ENCODE measurements at places on chromosomes 2 and 18.

GRCh38 chr2:8640498-8640897 lies 41.4 kb upstream of the ID2 start:
- no peak for DNase-seq

DNA sequence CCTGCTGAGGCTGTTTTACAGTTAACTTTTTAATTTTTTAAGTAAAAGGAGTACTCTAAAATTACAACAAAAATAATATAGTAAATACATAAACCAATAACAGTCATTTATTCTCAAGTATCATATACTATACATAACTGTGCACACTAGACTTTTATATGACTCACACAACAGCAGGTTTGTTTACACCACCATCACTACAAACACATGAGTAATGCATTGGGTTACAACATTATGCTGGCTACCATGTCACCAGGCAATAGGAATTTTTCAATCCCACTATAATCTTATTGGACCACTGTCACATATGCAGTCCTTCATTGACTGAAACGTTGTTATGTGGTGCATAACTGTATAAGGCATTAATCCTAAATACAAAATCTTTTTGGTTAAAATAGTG lies 42.5 kb downstream of the RASGRP3 start:
- no peak for DNase-seq

- peak; percentile 29 for DNase-seq
Observed at GRCh38 chr2:98412751-98413458, 31.8 kb upstream of the INPP4A start.

DNA sequence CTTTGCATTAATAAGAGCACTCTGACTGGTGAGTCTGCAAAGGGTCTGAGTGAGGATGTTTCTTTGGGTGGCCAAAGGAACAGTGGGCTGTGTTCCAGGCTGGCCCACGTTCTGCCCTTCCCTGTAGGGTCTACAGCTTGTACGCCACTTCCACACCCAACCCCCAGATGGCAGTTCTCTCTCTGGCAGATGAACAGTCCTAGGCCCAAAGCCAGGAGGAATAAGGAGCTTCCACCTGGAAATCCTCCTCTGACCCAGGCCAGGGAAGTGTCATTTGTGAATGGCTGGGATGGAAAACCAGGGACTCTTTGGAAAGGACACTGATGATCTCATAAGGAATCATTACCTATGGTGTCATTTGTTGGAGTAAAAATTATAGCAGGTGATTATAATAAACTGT lies 6.6 kb downstream of the OTOF start:
- DNase-seq: no peak

- no peak for DNase-seq
Observed at GRCh38 chr2:10784719-10785118, 27.9 kb downstream of the PDIA6 start.

- DNase-seq: no peak
Observed at GRCh38 chr2:175111200-175111657, 56.8 kb downstream of the ATF2 start.

DNA sequence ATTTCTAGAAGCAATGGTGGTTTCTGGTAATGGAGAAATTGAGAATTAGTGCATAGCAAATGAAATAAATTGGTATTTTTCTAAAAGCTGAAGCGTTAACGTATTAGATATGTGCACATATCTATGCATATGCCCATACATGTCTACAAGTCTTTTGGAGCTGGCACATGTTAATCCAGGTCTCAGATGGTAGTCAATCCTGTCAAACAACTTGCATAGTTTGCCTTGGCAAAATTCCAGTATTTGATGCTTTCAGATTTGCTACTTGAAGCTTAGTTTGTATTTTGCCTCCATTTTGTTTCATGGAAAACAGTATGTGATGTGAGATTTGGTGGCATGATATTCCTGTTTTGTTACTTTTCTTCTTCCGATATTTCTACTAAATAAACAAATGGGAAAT lies 304.6 kb downstream of the PARD3B start:
- no peak for DNase-seq

DNA sequence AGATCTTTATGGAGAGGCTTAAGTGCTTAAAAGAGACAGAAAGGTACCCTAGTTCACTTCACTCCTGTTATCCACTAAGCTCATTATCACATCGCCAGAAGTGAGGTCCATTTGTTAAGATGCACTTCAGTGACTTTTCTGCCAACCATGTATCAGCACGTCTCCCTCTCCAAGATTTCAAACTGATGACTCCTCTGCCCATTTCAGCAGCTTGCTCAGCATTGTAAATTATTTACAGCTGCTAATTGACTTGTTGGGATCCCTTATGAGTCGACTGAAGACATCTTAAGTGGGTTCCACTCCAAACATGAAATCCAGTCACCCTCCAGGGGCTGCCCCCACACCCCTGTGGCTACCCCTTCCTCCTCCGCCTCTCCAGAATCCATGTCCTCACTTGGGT lies 37.3 kb downstream of the DIPK1C start:
- no peak for DNase-seq

GRCh38 chr2:232117413-232117812 lies 155.9 kb downstream of the DIS3L2 start:
- DNase-seq: no peak

GRCh38 chr2:188189356-188189755 lies 102.3 kb upstream of the GULP1 start:
- DNase-seq: no peak

- DNase-seq: no peak
Observed at GRCh38 chr2:109437325-109438090, 176.3 kb downstream of the SEPTIN10 start.

DNA sequence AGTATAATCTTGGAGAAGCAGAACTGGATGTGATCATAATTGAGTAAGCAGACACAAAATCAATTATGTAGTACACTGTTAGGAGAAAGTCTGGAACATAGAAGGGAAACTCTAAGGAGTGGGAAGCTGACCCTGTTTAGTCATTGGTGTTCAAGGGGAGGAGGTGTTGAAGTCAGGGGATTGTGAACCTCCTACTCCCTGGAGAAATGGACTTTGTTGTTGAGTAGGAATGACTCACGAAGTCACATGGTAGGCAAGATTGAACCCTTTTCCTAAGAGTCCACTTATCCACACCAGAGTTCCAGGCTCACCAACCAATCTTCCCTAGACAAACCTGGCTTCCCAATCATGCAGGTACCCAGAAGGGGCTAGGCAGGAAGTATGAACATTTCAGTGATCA lies 81.0 kb upstream of the BCL11A start:
- no peak for DNase-seq

DNA sequence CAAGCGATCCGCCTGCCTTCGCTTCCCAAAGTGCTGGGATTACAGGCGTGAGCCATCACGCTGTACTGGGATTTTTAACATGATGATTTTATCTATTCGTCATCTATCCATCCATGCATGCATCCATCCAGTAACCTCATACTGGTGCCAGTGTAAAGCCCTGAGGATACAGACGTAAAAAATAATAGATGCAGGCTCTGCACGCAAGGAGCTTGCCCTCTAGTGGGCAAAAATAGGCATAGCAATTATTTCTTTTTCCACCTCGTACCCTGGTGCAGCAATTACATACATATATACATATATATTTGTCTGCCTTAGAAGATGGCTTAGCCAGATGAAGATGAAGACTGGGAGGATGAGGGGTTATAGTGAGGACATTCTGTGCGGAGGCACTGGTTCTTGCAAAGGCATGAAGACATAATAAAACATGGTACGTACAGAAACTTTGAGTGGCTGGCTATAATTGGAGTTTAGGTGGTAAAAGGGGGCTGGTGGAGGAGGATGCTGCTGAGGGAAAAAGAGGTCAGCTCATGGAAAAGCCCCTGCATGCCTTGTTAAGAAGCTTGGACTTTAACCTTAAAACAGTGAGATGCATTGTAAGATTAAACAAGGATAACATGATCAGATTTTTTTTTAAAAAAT lies 19.6 kb upstream of the RPIA start:
- DNase-seq: no peak

DNA sequence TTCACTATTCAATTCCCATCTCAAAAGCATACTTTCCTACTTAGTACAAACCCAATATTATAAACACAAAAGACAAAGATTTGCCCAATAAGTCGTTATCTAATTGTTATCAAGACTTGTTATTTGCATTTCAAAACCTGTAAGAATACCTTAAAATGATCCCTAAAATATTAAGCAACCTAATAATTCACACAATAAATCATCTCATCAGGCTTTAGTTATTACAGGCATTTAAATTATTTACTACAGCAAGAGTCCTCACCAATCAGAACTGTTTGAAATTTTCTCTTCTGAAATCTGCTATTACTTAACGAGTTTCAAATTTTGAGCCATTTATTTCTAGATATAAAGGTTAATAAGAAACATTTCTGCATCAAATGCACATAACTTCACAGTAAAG lies 1.6 kb downstream of the CCDC88A start:
- DNase-seq: no peak

GRCh38 chr2:170054997-170055396 lies 123.0 kb upstream of the MYO3B start:
- DNase-seq: no peak

DNA sequence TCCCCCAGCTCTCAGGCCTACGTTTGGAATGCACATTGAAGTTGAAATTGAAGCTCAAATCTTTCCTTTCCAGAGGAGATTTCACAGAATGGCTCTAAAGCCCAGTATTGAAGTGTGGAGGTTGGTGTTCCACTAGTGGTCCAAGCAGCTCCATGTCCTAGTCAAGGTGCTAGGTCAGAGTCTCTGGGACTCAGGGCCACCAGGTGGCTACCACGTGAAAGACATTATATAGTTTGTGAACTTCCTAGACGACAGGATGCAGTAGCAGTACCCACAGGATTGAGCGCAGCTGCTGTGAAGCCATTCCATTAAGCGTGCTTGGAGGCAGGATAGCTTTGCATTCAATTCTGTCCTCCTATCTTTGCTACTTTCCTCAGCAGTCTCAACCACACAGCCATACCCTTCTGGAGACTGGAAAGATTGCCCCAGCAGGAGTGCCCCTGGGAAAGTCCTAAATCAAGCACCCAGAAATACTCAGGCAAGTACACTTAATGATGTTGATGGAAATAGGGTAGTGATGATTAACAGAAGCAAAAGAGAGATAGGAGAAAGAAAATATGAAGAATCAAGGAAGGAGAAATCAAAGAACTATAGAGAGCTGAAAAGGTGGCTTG lies 4.7 kb upstream of the TGFA start:
- DNase-seq: no peak

- DNase-seq: no peak
Observed at GRCh38 chr2:146837857-146838256, 1007.0 kb upstream of the ACVR2A start.

- no peak for DNase-seq
Observed at GRCh38 chr2:177530561-177530960, 138.0 kb downstream of the AGPS start.

DNA sequence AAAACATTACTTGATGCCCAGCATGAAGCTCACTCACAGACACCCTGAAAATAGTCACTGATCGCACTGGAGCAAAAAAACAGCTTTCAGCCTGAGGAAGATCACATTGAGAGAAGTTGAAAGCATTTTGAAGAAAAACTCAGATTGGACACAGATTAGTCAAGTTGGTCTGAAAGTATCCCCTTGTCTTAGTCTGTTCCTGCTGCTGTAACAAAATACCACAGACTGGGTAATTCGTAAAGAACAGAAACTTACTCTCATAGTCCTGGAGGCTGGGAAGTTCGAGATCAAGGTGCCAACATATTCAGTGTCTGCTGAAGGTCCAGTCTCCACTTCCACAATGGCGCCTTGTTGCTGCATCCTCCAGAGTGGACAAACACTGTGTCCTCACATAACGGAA lies 14.2 kb upstream of the NDUFV2 start:
- no peak for DNase-seq

- DNase-seq: no peak
Observed at GRCh38 chr2:141639809-141640208, 491.0 kb downstream of the LRP1B start.

GRCh38 chr2:46632349-46632748 lies 153.0 kb downstream of the TMEM247 start:
- DNase-seq: no peak

GRCh38 chr2:192047315-192048107 lies 147.2 kb downstream of the TMEFF2 start:
- no peak for DNase-seq

DNA sequence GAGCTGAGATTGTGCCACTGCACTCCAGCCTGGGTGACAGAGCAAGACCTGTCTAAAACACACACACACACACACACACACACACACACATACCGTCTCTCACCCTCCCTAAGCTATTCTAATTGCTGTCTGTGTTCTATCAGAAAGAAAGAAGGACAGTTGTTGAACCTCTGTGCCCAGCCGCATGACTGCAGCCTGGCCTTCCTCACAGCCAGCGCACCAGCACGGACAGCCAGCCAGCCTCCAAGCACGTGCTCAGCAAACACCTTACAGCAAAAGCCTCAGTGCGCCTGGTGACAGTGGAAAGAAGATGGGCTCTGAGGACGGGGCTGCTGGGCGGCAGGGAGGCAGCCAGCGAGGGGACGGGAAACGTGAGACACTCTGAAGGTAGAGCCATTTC lies 58.0 kb downstream of the ZNF516 start:
- no peak for DNase-seq

DNA sequence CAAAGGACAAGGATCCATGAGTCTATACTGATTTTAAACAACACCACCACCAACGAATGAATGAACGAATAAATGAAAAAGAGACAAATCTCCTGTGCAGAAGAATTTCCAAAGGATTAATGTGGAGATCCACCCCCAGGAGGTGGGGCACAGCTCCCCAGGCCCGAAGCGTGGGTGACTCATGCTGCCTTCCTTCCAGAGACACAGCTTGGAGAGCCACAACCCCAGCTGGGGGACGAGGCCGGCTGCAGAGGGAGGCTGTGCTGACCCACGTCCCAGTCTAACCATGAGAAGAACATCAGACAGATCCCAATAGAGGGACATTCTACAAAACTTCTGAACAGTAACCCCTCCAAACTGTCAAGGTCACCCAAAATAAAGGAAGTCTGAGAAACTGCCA lies 557.3 kb upstream of the SALL3 start:
- DNase-seq: no peak

- DNase-seq: no peak
Observed at GRCh38 chr2:111666160-111666559, 217.8 kb downstream of the ANAPC1 start.

DNA sequence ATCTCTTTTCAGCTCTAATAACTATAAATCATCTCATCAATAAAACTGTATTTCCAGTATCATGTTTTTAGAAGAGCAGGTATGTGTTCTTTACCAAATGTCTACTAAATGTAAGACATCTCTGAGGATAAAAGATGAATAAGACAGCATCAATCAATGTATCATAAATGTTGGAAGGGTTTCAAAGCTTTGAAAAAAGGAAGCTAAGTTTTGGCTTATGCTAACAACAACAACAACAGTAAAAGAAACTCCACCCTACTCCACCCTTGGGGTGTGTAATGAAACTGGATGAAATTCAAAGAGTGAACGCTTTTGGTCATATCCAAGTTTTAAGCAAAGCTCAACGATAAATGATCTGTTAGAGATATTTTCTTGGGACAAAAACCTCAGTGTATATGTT lies 17.1 kb downstream of the PRKD3 start:
- no peak for DNase-seq

- DNase-seq: no peak
Observed at GRCh38 chr2:35298493-35298892, 1057.1 kb upstream of the CRIM1 start.

DNA sequence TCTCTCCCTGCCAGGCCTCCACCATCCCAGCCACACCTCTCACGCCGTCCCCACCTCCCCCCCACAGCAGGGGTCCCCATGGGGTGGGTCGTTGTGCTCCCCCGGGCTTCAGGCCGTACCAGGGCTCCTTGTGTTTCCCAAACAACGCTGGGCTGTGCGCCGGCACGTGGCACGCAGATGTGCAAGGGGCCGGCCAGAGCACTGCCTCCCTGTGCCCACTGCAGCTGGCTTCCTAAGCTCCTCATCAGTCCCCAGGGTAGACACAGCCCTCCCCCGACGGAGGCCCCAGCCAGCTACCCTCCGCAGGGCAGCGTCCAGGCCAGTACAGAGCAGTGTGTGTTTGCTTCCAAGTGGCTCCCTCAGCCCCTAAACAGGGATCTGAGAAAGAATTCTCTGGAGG lies 34.0 kb downstream of the BIN1 start:
- no peak for DNase-seq
